Fibroblast of skin of left quadriceps (primary cell): ENCODE measurements at places on chromosomes 2 and 18.
A peak's percentile ranks its signal among the peaks of the same experiment; 100 is the strongest.

DNA sequence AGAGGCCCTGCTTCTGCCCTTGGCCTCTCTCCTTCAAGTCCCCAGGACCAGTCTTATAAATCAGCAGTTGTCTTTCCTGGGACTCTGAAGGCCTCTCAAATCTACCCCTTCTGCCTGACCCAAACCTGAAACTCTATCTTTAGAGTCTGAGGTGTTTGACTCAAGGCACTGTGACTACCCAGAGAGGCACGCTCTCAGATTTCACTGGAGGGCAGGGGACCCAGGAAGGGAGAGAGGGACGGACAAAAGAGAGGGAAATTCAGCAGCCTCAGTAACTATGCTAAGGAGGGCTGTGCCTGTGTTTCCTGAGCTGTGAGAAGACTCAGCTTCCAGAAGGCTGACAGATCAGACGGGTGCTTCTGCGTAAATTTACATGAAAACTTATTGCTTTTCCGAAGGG is 217.8 kb downstream of the HAUS1 start:
- DNase-seq: no peak

- DNase-seq: no peak
These were observed 62.6 kb upstream of the CTLA4 start for GRCh38 chr2:203804764-203805485.

DNA sequence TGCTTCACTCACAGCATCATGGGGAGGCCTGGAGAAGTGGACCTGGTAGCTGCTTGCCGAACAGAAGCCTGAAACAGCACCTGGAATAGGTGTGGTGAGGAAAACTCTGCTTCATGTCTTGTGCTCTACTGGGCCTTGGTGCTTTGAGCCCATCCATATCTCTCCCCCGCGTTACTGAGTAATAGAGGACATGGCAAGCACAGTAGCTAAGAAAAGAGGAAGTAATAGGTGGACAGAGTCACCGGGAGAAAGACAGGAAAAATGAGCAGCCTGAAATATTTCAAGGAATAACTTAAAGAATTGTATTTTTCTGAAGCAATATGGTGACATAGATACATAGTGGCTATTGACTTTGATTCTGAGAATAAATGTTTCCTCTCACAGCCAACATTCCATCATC is 14.0 kb upstream of the HNMT start:
- no peak for DNase-seq

- DNase-seq: no peak
These were observed 3.7 kb downstream of the ALKAL2 start for GRCh38 chr2:283996-284794.

DNA sequence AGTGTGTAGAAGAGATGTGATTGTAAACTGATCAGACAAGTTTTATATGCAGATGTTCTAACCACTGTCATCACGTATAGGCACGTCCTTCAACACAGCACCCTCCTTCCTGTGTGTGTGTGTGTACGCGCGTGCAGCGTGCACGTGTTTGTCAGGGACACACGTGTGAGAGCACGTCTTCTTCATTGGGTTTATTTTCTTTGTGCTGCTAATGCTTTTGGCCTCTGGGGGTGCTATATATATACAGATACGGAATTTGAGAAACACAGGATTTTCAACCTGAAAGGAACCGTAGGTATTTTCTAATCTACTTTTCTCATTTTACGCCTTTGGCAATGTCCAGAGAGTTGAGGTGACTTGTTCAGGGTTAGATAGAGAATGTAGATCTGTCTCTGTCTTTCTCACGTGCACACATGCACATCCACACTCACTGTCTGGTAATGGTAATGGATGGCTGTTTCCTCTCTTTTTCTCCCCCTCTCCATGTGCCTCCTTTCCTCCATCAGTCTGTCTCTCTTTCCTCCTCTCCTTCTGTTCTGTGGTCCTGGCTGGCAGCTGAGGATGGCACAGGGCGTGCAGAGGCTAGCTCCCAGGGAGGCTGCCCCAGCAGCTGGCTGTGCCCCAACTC is 13.4 kb upstream of the CELF4 start:
- DNase-seq: no peak

DNA sequence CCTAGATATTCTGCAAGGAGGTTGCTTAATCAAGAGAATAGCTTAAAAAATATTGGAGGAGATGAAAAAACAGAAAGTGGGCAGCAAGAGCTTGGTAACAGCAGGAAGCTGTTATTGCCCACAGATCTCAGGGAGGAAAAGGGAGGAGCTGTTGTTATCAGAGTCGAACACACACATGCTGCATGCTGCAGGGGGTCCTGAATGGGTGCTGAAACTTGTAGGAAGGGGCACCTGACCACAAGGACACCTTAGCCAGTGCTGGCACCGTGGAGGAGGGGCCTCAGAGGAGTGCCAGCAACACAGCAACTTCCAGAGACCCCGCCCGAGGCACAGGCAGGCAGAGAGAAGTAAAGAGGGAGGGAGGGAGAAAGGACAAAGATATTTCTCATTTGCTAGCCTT is 332.9 kb downstream of the SOCS6 start:
- DNase-seq: no peak

DNA sequence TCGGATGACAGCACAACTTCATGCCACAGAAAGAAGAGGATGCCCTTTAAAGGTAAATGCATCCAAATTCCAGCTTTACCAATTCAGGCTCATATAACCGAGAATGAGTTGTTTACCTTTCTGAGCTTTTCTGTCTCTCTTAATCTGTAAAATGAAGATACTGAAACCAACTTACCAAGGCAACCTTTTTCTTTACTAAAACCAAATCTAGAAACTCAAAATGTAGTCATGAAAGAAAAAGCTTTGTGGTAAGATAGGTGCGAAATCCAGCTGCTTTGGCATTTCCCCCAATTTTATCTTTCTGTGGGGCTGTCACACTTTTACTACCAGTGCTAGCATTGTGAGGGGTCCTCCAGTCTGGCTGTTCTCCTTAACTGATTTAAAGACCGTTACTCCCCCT is 240.4 kb downstream of the IKZF2 start:
- no peak for DNase-seq

DNA sequence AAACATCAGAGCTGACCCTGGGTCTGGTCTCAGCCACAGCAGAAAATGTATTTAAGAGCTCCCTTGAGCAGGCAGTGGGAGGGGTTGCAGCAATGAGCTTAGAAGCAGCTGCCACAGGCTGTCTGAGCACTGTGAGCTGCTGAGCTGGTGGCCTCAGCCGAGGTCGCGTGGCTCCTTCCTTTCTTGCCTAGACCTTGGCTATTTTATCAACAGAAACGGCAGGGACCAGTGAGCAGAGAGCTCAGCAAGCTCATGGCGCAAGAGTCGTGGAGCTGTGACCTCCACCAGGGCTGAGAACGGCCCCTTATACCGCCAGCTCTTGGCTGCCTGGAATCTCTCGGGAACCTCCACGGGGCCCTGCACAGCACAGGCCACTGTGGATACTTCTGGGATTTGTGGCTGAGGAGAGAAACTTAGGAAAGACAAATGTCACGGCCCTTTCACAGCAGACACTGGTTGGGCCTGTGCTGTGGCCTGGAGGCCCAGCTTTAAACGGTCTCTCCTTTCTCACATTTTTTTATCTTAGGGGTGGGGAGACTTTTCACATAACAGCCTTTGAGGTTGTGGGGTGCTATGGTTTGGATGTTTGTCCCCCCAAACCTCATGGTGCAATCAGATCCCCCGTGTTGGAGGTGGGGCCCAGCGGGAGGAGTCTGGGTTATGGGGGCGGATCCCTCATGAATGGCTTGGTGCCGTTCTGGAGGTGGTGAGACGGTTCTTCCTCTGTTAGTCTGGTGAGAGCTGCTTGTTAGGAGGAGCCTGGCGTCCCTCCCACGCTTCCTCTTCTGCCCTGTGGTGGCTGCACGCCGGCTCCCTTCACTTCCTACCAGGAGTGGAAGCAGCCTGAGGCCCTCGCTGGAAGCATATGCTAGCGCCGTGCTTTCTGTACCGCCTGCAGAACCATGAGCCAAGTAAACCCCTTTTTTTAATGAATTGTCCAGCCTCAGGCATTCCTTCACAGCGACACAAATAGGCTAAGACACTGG is 1.7 kb downstream of the ALLC start:
- no peak for DNase-seq

GRCh38 chr2:43906448-43907109 is 67.8 kb downstream of the ABCG8 start:
- no peak for DNase-seq

GRCh38 chr18:10188971-10189810 is 265.2 kb upstream of the APCDD1 start:
- no peak for DNase-seq

DNA sequence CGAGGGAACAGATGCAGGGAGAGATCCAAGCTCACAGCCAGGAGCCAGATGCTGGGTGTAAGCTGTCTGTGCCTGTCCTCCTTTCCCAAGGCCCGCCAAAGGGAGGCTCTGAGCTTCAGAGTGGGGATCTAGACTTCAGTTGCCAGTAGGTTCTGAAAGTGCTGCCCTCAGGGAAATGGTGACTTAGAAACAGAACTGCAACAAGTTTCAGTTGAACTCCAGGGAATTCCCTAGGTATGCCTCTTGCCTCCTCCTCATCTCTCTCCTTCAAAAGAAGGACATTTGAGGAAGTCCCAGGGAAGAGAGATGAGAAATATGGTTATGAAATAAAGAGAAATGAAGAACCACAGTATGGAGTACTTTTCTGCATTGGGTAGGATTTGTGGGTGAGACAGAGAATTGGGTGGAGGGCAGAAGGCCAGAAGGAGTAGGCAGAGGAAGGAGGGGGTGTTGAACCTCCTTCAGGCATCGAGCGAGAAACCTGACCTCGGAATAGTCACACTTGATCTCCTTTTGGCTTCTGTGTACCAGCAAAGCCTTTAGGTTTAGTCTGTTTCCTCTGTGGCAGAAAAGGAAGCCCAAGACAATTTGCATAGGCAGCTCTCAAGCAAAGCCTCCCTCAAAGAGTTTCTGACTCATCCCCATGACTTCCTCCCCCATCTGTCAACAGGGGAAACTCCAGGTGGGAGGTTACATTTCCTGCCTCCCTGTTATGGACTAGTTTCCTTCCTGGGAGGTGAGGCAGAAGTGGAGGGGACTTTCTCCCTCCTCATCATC is 45.7 kb downstream of the QPCT start:
- peak; percentile 61 for DNase-seq

- peak; percentile 10 for DNase-seq
These were observed 119.4 kb downstream of the CYRIA start for GRCh38 chr2:16546128-16546754.

GRCh38 chr2:36756438-36756837 is 59.9 kb downstream of the VIT start:
- DNase-seq: no peak

- no peak for DNase-seq
These were observed 113.4 kb downstream of the GBX2 start for GRCh38 chr2:236054621-236055305.

DNA sequence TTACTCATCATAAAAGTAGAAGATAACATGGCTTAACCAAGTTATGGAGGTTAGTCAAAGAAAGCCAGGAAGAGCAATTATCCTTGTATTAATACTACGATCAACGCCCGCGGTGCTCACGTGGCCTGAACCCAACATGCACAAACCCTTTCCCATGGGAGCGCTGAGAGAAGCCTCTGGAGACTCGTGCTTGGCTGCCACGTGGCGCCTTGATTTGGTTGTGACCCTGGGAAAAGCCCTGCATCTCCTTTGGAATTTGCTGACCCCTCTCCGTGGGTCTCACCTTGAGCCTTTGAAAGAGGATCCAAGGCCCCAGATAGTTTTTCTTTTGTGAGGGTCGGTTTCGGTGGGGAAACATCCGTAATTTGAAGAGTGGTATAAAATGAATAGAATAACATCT is 255.6 kb downstream of the DCDC2C start:
- no peak for DNase-seq

DNA sequence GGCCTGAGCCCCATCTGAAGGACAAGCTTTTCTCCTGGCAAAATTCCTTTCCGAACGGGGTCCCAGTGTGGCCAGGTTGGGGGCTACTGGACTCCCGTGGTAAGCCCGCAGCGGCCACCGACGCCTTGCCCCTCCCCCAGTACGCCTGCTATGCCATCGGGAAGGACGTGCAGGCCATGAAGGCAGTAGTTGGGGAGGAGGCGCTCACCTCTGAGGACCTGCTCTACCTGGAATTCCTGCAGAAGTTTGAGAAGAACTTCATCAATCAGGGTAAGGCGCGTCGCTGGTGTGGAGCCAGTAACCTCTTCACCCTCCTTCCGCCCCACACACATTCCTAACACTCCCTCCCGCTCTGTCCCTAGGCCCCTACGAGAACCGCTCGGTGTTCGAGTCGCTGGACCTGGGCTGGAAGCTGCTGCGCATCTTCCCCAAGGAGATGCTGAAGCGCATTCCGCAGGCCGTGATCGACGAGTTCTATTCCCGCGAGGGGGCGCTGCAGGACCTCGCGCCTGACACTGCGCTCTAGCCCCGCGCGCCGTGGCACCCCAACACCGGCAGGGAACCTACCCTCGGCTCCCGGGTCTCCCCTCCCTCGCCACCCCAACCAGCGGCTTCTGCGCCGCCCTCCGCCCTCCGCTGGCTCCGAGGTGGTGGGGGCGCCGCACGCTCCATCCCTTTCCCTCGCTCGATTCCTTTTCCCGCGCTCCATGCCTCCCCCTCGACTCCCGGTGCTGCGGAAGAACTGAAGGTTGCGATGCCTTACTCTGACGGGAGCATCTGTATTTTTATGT is 13.6 kb upstream of the ANKRD53 start:
- DNase-seq: no peak

DNA sequence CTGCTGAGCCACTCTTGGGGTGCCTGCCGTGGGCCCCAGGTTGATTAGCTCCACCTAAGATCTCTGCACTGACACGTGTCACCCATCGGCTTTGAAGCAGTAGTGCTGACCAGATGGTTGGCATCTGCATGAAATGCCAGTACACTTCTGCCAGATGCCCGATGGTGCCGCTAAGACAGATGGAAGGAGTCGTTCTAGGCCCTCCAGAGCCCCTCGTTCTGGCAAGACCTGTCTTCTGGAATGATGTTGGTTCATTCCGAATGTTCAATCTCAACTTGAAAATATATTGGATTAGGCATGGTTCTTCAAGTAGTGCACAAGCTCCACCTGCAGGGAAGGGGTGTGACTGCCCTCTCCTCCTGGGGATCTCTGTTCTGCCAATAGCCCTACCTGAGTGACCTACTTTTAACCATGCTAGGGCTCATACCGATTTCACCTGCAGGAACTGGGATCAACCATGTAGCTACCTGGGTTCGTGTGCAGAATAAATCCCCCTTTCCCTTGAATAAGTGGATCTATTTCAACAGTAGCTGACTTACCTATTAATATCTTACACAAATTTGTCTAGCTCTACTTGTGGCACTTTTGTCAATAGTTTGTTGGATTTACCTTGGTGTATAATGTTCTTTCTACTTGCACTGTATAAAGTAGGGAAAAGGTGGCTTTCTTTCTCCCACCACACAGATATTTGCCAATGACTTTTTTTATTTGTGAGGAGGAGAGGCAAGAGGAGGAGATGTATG is 342.6 kb downstream of the CTNNA2 start:
- DNase-seq: no peak

GRCh38 chr2:212618636-212619035 is 80.0 kb upstream of the ERBB4 start:
- DNase-seq: no peak
